Stimulated activated CD4-positive, alpha-beta T cell treated with anti-CD3 and anti-CD28 coated beads, Interleukin-4, amount 100 ng/mL, for 48 hours (primary cell): ENCODE measurements at places on chromosomes 16 and 17.

DNA sequence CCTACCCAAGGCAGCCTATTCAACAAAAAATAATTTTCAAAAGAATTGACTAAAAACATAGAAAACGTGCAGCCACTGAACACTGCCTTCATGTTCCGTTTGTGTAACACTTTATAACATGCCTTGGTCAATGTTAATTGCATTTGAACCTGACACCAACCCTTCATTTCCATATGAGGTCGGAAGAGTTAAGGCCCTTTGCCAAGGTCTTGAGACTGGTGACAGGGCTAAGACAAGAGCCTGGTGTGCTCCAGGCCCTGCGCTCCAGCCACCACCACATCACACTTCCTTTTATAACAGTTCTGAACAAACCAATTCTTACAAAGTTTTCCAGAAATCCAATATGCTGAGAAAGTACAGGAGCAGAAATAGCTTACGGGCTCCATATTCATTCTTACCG is 4.2 kb downstream of the BBS2 start:
- DNase-seq: no peak

DNA sequence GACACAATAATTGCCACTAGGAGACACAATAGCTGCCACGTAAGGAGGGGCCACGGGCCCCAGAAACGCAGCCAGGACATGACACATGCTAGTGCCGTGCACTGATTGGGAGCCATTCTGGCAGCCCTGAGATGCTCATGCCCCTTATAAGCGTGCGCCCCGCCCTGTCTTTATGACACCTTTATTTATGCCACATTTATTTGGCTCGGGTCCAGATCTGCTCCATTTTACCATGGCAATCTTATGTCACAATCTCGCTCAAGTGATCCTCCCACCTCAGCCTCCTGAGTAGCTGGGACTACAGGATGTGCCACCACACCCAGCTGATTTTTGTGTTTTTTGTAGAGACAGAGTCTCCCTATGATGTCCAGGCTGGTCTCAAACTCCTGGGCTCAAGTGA is 43.8 kb upstream of the NF1 start:
- no peak for DNase-seq

- no peak for DNase-seq
Measured at GRCh38 chr17:15239491-15239890, 25.6 kb downstream of the PMP22 start.

GRCh38 chr17:3528880-3529511 is 28.6 kb downstream of the TRPV3 start:
- DNase-seq: no peak

- no peak for DNase-seq
Measured at GRCh38 chr17:55266051-55266957, 1.5 kb downstream of the HLF start.

DNA sequence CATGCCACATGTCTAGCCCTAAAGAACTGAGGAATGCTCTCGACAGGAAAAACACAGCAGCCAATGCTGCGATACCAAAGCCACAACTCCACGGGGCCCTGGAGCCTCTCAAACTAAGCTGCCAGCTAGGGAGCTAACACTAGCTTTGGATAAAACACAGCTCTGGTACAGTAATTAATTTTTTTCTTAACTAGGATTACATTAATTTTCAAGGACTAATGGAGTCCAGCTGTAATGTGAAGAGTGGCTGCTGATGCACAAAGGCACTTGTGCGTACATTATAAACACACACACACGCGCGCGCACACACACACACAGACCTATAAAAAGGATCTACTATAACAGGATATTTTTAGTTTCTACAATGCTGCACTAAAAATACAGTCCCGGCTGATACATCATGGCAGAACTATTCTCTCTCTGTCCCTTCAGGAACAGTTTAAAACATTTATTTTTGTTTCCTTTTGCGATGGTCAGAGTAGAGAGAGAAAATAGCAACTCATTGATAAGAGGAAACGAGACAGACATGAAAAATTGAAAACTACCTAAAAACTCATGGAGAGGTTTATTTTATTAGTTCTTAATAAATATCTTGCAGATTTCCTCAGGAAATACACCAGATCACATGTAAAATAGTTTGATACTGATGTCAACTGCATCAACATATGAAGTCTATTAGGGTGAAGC is 88.5 kb downstream of the SMG6 start:
- DNase-seq: no peak

DNA sequence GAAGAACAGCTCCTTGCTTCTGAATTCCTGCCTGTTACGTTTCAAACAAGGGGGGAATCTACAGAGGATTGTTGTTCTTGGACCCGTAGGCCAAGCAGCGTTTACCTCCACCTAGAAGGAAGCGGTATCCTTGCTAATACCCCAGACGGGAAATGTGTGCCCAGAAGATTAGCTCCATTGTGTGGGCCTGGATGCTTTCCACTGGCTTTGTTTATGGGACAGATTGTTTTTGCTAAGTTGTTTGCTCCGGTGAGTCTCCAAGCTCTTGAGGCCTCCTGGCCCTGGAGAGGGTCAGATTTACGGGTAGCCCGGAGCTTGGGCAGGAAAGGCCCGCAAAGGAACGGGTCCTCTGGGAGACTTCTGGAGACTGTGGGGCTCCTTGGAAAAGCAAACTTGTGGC is 28.4 kb upstream of the MRTFB start:
- no peak for DNase-seq

DNA sequence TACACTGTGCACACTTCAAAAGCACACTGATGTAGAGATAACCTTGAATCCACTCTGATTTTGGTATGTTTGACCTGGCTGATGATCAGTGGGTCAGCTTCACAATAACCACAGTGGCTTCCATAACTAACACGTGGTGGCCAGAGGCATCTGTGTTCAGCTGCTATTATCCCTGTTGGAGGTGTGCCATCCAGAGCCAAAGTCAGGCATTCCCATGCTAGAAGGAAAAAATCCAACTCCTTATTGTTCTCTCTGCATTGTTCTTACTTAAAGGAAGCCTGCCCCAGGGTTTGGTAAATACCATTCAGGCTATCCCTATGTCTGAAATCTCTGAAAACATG is 127.3 kb upstream of the MON1B start:
- no peak for DNase-seq

DNA sequence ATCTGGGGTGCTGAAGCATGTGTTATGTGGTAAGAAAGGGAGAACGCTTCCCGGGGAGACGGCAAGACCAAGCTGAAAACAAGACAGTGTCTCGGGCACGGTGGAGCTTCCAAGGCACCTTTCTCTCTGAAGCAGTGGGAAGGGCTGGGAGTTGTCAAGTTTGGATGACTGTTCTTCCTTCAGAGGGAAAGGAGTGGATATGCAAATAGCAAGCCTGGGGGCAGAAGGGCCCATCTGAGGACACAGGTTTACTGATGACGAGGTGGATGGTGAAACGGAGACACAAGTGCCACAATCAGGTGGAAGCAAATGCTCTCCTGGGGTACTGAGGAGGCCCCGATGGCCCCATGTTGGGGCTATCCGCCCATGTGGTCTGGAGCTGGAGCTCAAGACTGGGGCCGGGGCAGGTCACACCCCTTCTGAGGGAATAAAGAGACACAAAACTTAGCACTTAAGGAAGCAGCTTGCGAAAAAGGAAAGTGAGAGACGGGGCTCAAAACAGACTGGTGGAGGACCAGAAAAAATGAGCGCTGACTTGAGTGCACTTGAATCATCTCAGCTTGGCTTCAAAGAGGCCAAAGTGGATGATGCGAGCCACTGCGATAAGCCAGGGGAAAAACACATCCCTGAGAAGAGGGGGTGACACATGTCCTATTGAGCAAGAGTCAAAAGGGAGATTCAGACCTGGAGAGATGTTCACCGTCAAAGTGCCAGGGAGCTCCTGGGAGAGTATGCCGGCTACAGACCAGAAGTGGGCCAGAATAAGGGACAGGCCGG is 34.8 kb upstream of the MTSS2 start:
- no peak for DNase-seq

DNA sequence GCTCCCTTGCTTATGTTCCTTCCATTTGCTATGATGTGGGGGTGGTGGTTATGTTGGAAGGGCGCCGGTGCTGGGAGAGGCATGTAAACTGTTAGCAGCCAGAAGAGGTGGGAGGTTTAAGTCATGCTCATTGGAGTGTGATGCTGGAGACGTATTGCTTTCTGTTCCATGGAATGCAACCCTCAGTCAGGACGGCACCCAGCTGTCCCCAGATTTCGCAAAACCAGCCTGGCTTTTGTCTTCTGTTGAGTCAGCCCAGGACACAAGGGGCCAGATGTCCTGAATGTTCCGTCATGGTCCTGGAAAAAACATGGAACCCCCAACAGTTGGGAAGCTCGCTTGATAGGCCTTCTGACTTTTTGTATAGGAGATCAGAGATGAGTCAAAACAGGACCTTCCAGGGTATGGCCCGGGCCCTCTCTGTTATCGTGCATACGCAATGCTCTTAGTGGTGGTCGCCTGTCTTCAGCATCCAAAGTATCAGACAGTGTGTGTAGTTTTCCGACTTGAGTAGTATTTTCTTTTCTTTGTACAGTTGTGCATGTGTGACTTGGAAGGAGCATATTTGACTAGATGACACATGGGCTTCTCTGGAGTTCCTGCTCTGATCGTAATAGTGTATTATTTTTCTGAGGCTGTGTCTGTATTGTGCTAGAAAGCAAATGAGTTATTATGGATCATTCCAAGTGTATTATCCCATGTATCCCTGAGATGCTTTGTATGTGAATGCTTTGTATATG is 201.9 kb downstream of the SNX29 start:
- no peak for DNase-seq

GRCh38 chr16:57893559-57894389 is 77.2 kb downstream of the CNGB1 start:
- no peak for DNase-seq

DNA sequence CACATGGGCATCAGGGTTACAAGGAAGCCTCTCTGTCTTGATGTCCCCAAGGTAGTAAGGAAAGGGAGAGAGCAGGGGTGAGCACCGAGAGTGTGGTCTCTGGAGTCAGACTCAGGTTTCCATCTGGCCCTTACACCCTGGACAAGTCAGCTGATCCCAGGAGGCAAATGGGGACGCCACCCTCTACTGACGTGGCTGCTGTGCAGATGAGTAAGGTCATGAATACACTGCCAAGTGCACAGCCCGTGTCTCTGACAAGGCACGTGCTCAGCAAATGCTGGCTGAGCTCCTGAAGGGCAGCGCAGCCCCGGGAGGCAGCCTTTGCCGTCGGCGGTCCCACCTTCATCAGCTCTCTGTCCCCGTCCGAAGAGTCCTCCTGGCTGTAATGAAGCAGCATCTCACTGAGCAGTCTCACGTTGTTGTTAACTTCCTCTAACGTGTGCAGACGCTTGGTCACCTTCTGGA is 19.4 kb downstream of the GGA3 start:
- DNase-seq: no peak

GRCh38 chr17:1104222-1104621 is 75.6 kb downstream of the ABR start:
- no peak for DNase-seq

GRCh38 chr17:80033840-80034239 is 1.8 kb downstream of the TBC1D16 start:
- no peak for DNase-seq

- DNase-seq: no peak
Measured at GRCh38 chr17:73800893-73801292, 156.6 kb upstream of the SDK2 start.
